Activated CD4-positive, alpha-beta T cell treated with anti-CD3 and anti-CD28 coated beads, Interleukin-2, amount 50 U/mL, for 1 hour (primary cell): ENCODE measurements at places on chromosomes 13 and 19.

DNA sequence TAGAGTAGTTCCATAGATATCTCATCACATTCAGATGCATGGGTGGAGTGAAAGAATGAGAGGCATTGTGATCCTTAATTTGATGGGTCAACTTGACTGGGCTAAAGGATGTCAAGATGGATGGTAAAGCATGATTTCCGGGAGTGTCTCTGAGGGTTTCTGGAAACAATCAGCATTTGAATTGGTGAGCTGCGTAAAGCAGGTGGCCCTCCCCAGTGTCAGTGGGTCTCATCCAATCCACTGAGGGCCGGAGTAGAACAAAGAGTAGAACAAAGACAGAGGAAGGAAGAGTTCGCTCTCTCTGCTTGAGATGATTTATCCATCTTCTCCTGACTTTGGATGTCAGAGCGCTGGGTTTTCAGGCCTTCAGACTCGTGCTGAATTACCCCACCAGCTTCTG, 43.1 kb downstream of the SERP2 start:
- DNase-seq, result no peak

DNA sequence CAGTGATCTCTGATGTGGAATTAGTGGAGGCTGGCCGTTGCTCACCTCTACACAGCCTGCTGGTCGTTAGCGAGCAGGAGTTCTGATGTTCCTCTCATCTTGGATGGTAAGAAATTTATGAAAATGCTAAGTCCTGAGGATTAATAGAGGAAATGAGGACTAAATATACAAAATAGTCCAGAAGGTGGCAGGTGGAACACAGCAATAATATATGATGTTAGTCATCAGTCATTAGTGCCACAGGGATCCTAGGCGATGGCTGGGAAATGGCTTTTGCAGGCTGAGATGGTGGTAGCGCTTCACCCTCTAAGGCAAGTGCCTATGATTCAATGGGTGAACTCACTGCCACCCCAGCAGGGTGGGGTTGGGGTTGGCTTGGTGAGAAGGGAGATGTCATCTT, 338.6 kb upstream of the TMTC4 start:
- no peak for DNase-seq

DNA sequence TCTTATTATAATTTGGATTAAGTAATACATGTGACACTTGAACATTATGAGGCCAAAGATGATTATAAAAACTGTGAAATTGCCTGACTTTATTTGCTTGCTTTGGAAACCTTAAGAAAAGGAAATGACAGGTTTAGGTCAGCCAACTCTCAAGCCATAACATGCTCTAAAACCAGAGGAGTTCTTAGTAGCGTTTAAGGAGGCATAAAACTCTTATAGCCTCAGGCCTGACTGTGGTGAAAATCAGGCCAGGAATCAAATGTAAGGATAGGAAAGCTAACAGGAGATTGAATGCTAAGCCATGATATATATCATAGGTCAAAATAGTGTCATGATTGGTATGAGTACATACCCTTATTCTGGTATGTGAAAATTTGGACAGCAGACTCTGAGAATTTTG, 1142.4 kb upstream of the MIR17HG start:
- no peak for DNase-seq

GRCh38 chr19:18417250-18418028, 1.8 kb upstream of the SSBP4 start:
- DNase-seq, result no peak

DNA sequence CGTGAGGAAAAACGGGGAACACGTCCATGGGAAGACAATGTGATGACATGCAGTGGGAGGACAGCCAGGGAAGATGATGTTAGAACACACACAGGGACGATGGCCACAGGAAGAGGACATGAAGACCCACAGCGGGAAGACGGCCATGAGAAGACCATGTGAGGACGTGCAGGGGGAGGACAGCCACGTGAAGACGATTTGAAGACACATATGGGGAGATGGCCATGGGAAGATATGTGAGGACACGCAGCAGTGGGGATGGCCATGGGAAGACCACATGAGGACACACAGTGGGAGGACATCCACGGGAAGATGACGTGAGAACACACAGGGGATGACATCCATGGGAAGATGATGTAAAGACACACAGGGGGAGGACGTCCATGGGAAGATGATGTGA, 83.8 kb downstream of the UQCRFS1 start:
- DNase-seq, result no peak

DNA sequence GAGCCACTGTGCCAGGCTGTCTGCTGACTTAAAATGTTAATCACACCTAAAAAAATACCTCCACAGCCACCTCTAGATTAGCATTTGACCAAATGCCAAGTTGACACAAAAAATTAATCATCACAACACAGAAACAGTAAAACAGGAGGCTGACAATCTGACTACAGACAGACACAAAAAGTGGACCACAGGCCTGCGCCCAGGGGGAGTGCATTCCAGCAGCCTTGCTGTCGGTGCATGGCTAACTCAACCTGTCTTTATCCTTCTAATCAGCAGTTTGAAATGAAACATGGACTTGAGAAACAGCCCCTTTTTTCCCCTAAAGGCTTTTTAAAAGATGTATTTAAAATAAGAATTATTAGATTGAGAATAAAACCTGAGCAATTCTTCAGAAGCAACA, 34.0 kb downstream of the RASL11A start:
- DNase-seq, result no peak

GRCh38 chr19:38162094-38162493, 61.9 kb downstream of the DPF1 start:
- DNase-seq, result no peak

GRCh38 chr13:97012251-97013048, 18.2 kb upstream of the OXGR1 start:
- DNase-seq, result no peak

GRCh38 chr19:46150606-46151005, 2.6 kb downstream of the IGFL2 start:
- no peak for DNase-seq

DNA sequence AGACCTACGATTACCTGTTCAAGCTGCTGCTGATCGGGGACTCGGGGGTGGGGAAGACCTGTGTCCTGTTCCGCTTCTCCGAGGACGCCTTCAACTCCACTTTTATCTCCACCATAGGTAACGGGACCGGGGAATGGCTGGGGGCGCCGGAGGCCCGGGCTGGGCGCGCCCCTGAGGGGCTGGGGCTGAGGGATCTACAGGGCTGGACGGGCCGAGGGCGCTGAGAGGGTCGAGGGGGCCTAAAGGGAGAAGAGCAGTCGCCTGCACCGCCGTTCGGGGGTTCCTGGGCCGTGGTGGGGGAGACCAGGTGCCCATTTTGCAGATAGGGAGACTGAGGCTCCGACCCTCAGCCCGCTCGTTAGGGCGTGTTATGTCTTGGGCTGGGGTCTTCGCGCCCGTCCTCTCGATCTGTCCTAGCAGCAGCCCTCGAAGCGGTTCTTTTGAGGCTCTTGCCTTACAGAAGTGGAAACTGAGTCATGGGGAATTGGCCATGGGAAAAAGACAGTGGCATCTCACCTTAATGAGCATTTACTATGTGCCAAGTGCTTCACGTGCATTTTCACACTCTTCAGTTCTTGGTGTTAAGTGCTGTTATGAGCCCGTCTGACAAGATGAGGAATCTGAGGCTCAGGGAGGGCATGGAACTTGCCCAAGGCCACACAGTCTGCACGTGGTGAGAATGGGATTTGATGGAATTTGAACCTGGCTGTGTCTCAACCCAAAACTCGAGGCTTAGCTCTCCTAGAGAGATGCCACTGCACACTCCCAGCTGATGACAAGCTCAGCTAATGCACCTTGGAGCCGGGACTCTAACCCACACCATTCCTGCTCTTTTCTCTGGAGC, 442 bp downstream of the RAB8A start:
- no peak for DNase-seq

DNA sequence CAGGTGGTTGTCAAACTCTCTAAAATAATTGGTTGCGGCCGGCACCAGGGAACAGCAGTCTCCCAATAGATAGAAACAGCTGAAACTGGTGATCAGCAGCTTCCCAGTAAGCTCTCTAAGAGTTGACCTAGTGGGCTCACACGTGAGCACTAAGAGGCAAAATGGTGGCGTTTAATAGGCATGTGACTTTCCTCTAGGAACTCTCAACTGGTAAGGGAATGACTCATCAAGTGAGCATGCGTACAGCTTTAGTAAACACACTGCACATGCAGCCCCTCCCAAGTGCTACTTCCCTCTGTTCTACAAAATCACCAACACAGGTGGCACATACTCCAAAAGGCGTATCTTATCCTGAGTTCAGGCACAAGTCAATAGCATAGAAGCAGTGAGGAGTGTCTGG, 41.7 kb downstream of the TNFSF11 start:
- DNase-seq, result no peak

DNA sequence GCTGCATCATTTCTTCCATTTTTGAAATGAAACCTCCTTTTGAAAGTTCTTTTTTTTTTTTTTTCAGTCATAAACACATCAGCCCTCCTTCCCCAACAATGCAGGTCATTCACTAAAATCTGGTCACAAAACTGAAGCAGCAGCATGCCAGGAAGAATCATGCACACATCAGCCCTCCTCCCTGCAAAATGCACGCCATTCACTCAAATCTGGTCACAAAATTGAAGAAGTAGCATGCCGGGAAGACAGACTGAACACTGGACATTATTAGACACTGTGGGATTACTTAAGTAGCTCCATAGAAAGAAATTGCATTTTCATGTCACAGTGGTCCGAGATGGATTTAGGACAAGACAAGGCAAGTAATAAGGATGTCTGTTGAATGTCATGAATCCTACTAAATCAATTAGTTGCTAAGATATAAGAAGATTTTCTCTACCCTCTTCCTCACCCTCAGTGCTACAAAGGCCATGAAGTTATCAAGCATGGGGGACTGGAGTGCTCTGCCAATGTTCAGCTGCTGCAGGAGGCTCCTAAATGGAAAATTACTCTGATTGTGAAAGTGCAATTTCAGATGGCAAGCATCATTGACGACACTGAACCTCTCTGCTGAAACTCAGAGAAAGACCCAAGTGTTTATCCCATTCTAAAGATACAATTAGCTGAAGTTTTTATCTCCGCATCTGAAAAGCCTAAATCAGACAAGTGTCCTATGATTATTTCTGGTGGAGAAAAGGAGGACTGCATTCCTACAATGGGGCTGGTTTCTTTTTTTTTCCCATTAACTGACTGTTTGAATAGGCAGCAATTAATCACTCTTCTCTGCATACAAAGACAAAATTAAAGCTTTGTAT, 913.2 kb downstream of the DIAPH3 start:
- no peak for DNase-seq

- DNase-seq, result no peak
Measured at GRCh38 chr13:61777899-61778298, 362.2 kb upstream of the PCDH20 start.

- DNase-seq, result peak; percentile 39
Measured at GRCh38 chr19:18098891-18099622, 1.5 kb downstream of the MAST3 start.

DNA sequence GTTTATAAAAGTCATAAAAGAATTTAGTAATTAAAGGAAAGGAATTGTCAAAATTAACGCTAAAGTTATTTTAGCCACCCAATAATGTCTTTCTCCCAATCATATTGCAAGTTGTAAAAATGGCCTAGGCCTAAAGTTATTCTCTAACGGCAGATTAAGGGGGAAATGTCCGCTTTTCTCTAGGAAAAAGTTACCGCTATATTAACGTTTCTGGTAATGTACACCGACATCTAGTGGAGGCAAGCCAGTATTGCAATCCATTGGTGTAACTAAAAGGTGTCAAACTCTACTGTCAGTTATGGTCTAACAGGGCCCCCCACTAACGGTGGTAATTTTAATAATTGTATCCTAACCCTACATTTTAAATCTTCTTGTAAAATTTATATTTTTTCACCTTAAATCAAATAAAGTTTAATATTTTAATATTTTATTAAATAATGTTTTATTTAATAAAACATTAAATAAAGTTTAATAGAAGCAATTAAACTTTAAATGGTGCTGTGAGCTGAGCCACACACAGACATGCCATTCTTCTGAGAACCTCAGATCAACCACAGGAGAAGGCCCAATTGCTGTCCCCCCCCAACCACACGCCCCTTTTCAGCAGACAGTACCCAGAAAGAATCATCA, 35.9 kb upstream of the ZSCAN5A start:
- peak; percentile 36 for DNase-seq

DNA sequence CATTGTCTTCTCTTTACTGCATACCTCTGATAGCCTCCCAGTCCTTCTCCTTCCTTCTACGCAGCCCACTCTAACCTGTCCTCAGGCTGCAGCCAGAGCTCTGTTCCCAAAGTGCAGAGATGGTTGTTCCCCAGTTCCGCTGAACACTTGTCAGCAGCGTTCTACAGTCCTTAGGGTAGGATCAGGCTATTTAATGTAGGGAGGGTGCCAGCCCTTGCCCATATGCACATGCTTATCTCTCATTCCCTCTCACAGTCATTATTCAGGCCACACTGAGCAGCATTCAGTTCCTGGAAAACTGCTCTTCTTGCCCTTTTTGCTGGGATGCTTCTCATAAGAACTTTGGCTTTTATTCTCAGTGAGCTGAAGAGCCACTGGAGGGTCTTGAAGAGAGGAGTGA, 180.7 kb downstream of the MTUS2 start:
- no peak for DNase-seq

- no peak for DNase-seq
Measured at GRCh38 chr19:38675611-38676010, 28.2 kb downstream of the ACTN4 start.

DNA sequence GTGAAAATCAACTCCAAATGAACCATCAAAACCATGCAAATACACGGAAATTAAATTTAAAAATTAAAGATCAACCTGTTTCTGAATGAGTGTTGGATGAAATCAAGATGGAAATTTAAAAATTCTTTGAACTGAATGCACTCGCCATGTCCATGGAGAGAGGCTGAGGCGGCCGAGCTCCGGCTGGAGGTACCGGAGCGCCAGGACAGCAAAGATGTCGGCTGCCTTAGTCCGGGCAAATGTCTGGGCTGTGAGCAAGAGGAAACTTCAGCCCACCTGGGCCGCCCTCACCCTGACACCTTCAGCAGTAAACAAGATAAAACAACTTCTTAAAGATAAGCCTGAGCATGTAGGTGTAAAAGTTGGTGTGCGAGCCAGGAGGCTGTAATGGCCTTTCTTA, 5.3 kb upstream of the ZNF506 start:
- no peak for DNase-seq

DNA sequence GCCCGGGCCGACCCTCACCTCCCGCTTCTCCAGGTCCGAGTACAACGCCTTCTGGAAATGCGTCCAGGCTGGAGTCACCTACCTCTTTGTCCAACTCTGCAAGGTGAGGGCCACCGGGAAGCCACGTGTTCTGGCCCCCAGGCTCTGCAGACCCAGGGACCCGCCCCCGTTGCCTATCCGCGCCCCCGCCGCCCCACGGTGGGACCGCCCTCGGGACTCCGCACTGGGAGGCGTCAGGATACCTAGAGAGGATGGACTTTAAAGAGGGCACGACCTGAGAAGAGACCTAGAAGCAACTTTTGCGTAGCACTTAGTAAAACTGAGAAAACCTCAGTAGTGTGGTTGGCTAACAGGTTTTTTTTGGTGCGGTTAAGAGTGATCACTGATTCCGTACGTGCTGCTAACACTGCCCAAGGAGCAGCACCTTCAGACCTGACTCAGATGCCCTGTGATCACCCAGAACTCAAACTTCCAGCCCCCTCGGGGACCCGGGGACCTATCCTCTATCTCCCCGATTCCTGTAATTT, 492 bp downstream of the TMEM147 start:
- peak; percentile 28 for DNase-seq

- no peak for DNase-seq
Measured at GRCh38 chr13:88429862-88430261, 758.7 kb downstream of the SLITRK5 start.
